Esophagus squamous epithelium (tissue), 5 donors: ENCODE measurements at places on chromosomes 16 and 17.

DNA sequence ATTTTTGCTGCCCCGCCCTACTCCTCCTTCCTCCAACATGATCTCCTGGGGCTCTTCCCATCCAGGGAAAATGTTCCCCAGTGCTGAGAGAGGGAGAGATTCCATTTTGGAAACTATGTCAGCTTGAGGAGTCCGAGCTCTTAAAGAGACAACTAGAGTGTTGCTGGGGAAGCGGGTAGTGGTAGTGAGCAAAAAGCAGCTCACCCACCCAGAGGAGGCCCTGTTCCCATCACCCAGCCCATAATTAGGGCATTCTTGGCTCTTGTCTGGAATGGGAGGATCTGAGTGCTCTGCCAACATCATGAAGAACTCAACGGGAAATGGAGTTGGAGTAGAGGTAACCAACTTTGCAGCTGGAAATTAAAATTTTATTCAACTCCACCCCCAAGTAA is 9.1 kb upstream of the MSL1 start:
- no peak for DNase-seq

DNA sequence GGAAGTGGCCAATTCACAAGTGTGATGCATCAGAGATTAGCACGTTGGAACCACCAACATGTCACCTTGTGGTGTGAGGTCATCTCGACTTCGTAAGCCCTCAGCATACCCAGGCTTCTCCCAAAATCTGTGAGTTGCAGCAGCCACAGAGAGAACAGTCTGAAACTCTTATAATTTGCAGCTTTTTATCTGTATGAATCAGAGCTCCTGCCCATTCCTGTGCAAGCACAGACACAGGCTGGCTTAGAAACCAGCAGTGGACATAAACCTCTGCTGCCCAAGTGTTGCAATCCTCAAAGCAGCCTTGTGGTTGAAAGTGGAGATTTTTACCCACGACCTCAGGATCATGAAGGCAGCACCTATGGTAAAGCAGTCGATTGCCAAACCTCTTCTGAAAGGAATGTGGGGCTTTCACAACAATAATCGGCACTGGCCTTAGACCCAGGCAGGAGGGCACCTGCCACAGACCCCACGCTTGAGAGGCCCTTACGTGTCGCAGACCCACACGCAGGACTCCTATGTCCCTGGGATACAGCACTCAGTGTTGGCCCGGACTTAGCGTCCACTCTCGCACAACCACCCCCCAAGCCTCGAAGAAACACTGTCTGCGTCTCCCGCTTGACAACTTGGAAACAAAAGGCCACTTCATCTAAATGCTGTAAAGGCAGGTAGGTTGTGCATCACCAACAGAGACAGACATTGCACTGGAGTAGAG is 24.5 kb upstream of the OSGIN1 start:
- DNase-seq = no peak

DNA sequence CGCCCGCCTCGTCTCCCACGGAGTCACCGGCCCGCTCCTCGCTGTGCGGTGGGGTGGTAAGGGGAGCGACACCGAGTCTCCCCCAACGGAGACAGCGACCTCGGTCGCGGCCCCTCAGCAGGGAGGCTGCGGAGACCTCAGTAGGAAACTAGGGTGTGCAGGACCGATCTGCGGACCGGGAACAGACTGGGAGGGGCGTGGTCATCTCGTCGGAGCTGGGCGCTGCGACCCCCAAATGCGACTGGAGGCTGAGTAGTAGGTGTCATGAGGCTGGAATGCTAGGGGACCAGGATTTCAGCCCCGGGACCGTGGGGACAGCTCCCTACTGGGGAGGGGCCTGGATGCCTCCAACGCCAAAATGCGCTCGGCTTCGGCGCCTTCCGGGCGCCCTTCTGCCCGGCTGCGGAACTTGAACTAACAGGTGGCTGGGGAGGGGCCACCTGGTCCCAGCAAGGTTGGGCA is 1.3 kb downstream of the CACNG4 start:
- DNase-seq = no peak

GRCh38 chr17:1143573-1143972 is 36.2 kb downstream of the ABR start:
- DNase-seq = no peak

- no peak for DNase-seq
These were observed 9.2 kb upstream of the SERPINF1 start for GRCh38 chr17:1752425-1753262.

- DNase-seq = no peak
These were observed 27.2 kb upstream of the XYLT2 start for GRCh38 chr17:50318501-50319285.

DNA sequence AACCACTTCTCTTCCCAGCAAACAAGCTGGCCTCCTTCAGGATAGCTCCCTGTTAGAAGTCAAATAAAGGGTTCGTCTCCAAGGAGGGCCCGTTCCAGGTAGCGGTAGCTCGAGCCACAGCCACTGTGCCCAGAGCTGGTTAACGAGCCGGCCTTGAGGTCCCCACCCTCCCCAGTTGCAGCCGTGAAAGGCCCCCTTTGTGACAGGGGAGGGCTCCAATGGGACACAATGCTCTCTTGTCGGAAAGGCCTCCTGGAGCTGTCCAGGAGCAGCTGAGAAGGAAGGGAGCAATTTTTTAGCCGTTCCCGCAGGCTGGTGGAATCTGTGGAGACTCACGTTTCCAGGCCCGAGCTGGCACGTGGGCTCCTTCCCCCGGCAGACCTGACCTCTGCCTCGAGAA is 29.9 kb upstream of the FOXF1 start:
- DNase-seq = no peak

DNA sequence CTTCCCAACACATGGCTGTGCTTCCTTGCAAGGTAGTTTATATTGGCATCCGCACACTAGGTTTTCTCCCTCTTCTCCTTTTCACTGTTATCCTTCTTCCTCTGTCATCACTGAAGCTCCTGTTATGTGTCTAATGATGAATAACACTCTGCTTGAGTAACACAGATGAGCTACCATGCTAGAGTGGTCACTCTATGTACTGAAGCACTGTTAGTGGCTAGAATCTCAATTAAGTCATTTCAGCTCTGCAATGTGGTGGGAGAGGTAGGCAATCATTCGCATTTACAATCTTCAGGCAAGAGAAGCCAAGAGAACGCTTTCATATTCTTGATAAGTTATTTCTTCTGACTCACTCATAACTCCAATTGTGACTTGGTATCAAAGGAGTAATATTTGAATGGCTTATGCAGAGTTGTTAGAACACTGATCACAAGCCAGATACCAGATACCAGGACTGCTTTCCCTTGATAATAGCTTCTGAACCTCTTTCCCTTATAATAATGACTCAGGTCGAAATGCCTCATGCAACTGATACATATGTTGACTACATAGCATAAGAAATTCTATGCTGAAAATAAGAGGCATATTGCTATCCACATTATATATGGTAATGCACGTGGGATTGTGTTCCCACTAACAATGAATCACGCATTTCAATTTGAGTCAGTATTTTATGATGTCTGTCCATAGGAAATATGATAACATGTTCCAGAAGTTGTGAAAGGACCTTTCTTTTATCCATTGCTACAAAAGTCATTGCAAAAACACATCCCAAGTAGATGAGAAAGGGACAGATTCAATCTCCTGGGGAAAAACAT is 158.0 kb upstream of the HS3ST3A1 start:
- no peak for DNase-seq

- DNase-seq = peak; percentile 67
These were observed at the start of gene ZFP1 for GRCh38 chr16:75148311-75149195. Gene ZFP1, plus strand, starts transcription at chr16:75148524. Its CDS starts 4,428 bp downstream, at chr16:75152952.

GRCh38 chr17:56230660-56231059 is 77.4 kb downstream of the ANKFN1 start:
- DNase-seq = no peak

DNA sequence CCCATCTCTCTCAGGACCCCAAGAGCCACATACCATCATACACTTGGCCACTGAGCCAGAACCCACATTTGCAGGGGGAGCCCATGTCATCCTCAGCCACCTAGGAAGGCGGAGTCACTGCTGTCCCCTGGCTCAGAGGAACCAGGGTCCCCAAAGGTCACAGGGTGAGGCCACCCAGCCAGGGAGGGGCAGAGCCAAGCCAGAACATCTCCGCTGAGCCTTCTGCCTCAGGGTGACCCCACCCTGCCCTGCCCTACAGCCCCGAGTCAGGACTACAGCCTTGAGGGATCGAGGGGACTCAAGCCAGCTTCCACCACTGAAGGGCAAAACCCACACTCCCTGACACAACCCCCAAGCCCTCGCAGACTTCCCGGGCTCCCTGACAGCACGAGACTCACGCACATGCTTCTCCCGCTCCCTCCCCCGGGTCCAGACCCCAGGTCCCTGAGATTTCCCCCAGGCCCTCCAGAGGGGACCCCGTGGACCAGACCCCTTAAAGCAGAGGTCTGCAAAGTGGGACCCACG is 17.4 kb downstream of the PIEZO1 start:
- no peak for DNase-seq

GRCh38 chr16:81263470-81264220 is 25.2 kb downstream of the BCO1 start:
- no peak for DNase-seq

DNA sequence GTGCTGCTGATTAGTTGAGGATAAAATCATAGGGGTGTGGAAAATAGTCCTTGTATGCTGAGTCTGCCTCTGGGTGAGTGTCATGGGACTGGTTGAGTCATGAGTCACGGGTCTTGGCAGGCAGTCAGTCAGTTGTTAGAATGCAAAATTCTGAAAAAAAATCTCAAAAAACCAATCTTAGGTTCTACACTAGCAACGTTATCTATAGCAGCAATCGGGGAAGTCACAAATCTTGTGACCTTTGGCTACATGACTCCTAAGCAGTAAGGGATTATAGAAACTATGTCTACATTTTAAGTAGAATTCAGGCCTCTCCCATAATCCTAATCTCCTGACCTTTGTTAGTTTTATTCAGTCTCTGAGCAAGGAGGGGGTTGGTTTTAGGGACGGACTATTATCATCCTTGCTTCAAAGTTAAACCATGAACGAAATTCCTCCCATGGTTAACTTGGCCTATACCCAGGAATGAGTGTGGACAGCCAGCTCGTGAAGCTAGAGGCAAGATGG is 18.0 kb upstream of the PMFBP1 start:
- DNase-seq = no peak

DNA sequence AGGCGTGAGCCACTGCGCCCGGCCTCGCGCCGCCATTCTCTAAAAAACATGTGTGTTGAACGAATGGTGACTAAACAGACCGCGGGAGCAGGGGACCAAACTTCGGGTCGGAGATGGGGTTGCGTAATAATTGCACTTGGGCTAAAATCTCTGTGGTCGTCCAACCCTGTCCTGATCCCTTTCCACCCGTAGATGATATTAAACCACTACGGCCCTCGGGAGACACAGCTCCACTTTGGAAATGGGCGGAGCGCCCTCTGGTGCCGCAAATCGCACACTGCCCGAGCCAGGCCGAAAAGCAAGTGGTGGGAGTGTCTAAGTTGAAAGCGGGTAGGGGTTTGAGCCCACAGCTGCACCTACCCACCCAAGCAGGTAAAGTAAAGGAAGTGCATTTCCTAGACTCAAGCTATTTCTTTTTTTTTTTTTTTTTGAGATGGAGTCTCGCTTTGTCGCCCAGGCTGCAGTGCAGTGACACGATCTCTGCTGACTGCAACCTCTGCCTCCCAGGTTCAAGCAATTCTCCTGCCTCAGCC is 17.0 kb downstream of the CAVIN1 start:
- no peak for DNase-seq

DNA sequence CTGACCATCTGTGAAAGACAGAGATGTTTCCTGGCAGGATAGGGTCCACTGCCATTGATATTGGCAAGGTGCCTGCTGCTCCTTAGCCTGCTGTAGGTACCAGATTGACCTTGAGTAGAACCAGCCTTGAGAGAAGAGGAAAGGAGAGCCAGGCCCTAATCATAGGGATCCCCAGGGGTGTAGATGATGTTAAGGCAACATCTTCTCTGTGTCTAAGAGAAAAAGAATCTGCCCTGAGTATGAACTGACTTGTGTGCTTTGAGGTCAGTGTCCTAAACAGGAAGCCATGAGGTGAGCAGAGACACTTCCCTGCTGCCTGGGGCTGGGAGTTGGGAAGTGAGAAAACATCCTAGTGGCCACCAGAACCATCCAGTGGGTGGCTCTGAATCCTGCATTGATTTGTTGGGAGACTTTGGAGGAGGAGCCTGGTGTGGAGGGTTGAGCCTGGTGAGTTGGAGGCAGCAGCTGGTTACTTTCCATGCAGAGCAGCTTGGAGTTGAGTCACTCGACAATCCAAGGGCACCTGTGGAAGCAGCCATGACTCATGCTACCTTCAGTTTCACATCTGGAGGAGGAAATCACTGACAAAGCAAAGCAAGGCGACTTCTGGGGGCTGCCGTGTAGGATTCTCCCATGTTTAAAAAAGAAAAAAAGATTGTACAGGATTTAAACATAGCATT is 47.8 kb downstream of the BMERB1 start:
- DNase-seq = no peak

GRCh38 chr16:49544828-49545227 is 171.2 kb downstream of the C16orf78 start:
- DNase-seq = no peak

DNA sequence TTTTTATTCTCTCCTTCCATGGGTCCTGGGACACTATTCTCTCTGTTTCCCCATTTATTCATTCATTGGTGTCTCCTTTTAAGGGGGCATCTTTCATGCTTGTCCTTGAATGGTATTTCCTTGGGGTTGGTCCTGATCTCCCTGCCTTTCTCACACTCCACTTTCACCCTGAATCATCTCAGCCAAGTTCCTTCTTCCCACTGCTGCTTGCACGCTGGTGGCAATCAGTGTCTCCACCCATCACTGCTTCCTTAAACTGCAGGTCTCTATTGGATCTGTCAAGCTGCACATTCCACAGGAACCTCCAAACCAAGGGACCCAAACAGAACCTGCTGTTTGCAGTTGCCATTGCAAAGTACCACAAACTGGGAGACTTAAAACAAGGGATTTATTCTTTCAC is 89.3 kb upstream of the SDK2 start:
- no peak for DNase-seq

- no peak for DNase-seq
These were observed 19.0 kb downstream of the FOXL1 start for GRCh38 chr16:86597126-86597879.

- no peak for DNase-seq
These were observed 27.2 kb downstream of the ARHGAP27 start for GRCh38 chr17:45405250-45406086.

DNA sequence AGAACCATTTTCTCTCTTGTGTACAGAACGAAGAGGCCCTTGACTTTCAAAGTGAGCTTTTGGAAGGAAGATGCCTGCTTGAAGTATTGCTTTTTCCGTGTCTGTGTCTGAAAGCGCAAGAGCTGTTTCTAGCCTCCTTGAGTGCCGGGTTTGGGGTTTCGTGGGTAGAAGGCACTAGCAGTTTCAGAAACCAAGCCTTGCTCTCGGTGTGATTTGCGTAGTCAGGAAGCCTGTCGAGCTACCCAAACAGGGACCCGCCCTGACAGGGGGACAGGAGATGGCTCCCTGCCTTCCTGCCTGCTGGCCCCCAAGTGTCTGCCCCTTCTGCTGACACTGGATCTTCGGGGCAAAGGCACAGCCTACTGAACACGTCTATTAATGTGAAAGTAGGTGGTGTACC is 322.0 kb downstream of the MAF start:
- no peak for DNase-seq
